ENCODE measurements at places on chromosomes 4 and X. TPM values are rescaled to one million over a fixed set of nuclear protein-coding genes. Genes with fewer than 3 reads are reported as not detected.

Gene HOPX
- 5.8 TPM for total RNA-seq

Gene LRCH2
- total RNA-seq = 4.7 TPM

Gene UTP3
- 32.8 TPM for total RNA-seq

Gene TMPRSS11A
- not detected for total RNA-seq

Gene BMX
- 86.0 TPM for total RNA-seq

Gene ERAS
- total RNA-seq = not detected

Gene ABCG2
- 5.0 TPM for total RNA-seq

Gene CCDC158
- not detected for total RNA-seq

Gene AKAP4
- total RNA-seq = not detected

Gene GPRASP2
- total RNA-seq = 5.3 TPM

Gene VEGFC
- 47.1 TPM for total RNA-seq

Gene ABLIM2
- 0.30 TPM for total RNA-seq

Gene PNMA6F
- total RNA-seq = not detected
